Endodermal cell (in vitro differentiated cells): ENCODE measurements at places on chromosomes 3 and 15. TPM values are rescaled to one million over a fixed set of nuclear protein-coding genes. Genes with fewer than 3 reads are reported as not detected.

GRCh38 chr15:74956648-74957475 is at the start of gene RPP25:
RPP25 (minus strand) TSS chr15:74956772; CDS start chr15:74956583, 189 bp downstream.
- peak; percentile 92 for DNase-seq

GRCh38 chr3:188294823-188295487 is 141.0 kb downstream of the LPP start:
- no peak for DNase-seq

SMCO1 gene
- total RNA-seq, result not detected in 2 replicates

DNA sequence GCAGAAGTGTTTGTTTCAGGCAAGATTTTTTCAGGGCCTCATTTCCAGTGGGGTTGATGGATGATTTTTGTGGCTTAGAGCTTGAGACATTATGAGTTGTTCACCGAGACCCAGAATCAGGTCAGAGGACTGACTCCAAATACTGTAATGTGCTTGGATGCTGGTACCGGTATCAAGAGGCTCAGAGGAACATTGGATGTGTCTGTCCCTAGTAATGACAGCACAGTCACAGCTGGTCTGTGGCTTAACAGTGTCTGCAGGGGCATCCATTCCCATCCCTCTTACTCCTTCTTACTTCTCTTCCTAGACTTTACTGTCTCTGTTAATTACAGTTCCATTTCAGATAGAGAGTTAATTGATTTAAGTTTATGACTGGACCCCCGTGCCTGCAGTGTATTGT is 107.8 kb downstream of the PTPRG start:
- no peak for DNase-seq

- DNase-seq, result peak; percentile 60
These were observed 20.5 kb downstream of the SLC35A5 start for GRCh38 chr3:112582244-112582874.

DNA sequence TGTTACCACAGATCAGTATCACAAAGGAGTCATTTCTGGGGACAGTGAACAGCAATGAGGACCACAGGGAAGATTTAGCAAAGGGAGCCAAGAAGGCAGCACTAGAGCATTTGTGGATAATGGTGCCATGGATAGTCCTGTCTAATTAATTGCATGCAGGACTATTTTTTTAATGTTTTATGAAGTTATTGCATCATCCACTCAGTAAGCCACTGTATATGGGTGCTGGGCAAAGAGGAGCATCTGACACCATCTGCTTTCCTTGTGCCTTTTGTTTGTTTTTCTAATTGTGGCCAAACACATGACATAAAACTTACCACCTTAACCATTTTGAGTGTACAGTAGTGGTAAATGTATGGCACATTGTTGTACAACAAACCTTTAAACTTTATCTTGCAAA is 301.1 kb upstream of the LRRFIP2 start:
- DNase-seq, result no peak

DNA sequence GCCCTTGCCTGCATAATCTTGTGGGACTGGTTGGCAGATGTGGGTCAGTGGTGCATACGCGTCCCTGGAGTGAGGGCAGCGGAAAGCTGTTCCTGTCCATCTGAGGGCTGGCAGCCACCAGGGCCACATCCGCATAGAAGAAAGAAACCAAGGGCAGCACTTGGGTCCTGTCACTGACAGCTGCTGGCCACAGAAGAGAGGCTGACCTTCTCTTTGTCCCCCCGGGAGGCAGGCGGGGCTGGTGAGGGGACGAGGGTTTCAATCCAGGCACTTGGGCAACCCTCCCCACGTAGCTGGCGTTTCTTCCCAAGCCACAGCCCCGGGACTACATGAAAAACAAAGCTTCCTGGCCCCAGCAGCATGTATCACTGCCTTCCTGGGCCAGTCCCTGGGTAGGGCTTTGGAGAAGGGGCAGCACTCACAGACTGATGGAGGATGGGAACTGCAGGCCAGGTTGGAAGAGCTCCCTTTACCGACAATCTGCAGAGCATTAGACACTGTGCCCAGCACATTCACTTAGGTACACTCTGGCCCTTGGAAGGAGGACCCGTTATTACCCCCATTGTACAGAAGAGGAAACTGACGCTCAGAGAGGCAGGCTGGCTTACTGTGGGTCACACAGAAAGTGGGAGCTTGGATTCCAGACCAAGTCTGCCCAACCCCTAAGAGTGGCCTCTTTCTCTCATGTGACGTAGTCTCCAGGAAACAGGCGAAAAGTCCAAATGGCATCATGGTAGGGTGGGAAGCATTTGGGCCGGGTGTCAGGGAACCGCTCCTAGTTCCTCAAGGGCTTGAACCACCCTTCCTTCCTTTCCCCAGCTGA is 78.8 kb upstream of the SLC6A6 start:
- DNase-seq, result no peak

DNA sequence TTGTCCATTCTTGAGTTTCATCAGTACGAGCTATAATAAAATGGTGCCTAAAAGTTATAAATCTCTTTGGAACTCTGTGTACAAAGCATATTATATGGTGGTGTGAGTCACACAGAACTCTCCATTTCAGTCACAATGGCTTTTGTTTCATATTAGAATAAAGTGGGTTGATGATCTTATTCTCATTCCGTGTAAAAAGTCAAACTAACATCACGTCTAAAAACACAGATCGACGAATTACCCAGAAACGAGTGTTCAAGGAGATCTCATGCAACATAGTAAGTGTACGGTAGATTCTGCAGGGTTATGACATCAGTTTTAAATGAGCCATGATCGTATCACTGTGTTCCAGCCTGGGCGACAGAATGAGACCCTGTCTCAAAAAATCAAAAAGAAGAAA is 122.4 kb downstream of the FOXP1 start:
- no peak for DNase-seq

KIF7 gene
- total RNA-seq, result 19.6 and 22.9 TPM in 2 replicates

RNF168 gene
- 37.3 and 38.3 TPM in 2 replicates for total RNA-seq

SPESP1 gene
- total RNA-seq, result not detected in 2 replicates

LDHAL6B gene
- total RNA-seq, result not detected in 2 replicates

GRCh38 chr3:168322941-168323340 is 227.2 kb upstream of the GOLIM4 start:
- no peak for DNase-seq

DNA sequence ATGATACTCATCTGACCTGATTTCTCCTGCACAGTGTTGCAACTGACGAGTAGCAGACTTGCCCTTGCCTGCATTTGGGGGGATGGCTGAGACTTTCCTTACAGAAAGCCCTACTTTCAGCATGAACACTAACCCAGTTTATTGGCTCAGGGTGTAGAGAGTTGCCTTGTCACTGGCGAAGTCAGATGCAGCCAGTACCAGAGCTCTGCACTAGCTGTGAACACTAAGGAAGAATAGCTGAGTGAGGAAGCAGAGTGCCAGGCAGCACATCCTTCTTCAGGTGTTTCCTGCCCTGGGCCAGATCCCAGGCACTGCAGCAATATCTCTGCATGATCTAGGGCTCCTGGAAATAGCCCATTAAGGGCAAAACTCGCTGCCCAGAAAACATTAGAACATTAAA is 154.0 kb upstream of the SYNPR start:
- DNase-seq, result no peak

DNA sequence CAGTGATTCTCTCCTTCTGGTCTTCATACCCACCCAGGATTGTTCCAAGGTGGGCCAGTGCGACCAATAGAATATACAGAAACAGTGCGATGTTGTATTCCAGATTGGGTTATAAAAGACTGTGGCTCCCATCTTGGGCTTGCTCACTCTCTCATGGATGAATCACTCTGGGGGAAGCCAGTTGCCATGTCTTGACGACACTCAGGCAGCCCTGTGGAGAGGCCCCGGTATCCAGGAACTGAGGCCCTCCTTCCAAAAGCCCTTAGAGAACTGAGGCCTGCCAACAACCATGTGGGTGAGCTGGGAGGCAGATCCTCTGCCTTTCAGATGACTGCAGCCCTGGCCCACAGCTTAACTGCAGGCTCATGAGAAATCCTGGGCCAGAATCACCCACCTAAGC is 57.2 kb downstream of the SH3GL3 start:
- DNase-seq, result no peak

- no peak for DNase-seq
These were observed 8.8 kb downstream of the CHST2 start for GRCh38 chr3:143128227-143128955.

DNA sequence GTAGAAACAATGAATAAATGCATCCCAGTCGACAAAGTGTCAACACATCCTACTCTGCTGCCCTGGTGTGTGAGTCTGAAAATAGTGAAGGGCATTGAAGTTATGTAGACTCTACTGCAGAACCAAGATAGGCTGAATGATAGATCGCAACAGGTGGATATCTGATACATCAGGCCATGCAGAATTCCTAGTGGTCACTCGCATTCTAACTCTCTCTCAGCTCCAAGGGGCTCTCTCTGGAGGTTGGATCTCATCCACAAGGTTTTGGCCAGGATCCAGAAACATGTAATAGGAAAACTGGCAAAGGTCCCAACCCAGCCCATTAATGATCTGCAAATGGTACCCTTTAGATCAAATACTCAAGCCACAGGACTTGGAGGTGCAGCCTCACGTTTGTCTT is 514.1 kb downstream of the MAGI1 start:
- no peak for DNase-seq

DNA sequence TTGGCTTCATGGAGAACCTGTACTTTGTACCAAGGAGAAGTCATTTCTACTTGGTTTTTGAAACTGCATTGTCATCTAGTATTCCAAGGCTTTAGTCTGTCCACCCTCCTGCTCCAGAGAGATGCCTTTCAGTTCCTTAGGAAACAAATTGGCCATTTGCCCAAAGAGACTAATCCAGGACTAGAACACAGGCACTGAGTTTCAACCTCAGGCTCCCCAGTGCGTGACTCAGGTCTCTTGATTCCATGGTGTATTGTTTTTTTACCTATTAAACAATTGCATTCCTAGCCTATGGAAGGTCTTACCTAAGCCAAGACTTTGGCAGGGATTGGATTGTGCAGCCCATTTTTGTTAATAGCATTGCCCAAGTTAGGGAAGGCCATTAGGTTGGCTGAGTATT is 214.8 kb upstream of the CTDSPL start:
- no peak for DNase-seq

- DNase-seq, result no peak
These were observed 10.7 kb downstream of the KNSTRN start for GRCh38 chr15:40392986-40393948.

DNA sequence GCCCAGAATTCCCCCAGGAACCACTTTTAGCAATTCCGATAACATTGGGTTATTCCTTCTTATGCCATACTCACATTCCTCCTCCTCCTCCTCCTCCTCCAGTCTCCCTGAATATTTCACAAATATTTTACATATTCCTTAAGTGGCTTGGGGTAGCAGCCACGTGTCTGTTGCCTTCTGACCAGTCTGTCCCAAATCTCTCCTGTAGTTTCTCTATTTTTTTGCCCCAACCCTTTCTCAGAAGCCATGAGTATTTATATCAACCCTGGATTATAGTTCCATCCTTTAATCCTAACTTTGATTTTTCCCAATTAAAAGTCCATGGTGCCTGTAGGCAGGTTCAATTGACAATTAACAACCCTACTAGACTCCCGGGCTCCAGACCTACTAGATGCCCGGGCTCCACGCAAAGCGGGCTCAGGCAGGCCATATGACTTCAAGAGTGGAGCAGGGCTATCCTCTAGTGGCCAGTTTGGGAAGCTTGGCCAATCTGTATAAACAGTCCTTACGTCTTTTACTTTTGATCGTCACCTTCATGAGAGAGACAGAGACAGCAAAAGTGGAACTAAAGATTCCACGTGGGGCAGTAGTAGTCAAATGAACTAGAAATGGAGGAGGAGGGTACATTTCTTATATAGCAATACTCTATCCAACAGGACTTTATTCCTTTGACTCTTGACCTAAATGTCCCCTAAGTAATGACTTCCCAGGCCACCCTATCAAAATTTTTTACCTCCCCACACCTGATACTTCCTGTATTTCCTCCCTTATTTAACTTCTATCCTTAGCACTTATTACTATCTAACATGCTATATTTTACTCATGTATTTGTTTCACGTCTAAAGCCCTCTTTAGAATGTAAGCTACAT is 69.7 kb downstream of the USF3 start:
- peak; percentile 87 for DNase-seq

- DNase-seq, result no peak
These were observed 92.6 kb downstream of the TFDP2 start for GRCh38 chr3:142056656-142057330.

TRPM1 gene
- total RNA-seq, result not detected in 2 replicates
